ENCODE measurements at places on chromosomes 5 and 9. TPM values are rescaled to one million over a fixed set of nuclear protein-coding genes. Genes with fewer than 3 reads are reported as not detected.

GRCh38 chr5:38258319-38259061, at the start of gene EGFLAM:
TSS of gene EGFLAM (plus strand) at chr5:38258559. CDS start at chr5:38258755, 196 bp downstream.
- DNase-seq: no peak

The BAAT gene
- total RNA-seq: 0.57 TPM

- DNase-seq: no peak
Measured at GRCh38 chr5:79075646-79076426, 6.3 kb downstream of the BHMT2 start.

- no peak for DNase-seq
Measured at GRCh38 chr9:11794984-11795383, 898.2 kb upstream of the TYRP1 start.

- peak; percentile 7 for DNase-seq
Measured at GRCh38 chr5:156934450-156935211, 28.4 kb downstream of the TIMD4 start.

DNA sequence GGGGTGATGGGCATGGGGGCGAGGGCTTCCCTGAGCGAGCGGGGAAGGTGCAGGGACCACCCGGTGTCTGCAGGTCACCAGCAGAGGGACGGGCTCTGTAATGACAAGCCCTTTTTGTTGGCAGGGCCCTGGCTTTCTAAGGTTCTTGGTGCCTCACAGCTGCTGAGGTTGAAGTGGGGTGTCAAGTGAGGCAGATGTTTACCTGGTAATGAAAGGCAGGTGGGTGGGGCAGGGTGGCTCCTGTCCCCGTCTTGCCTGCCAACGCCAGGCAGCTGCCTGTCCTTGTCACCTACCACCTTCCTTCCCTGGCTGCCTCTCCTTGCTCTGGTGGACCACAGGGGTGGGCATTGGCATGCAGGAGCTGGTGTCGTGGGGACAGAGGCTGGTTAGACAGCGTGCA, 41.0 kb upstream of the SEMA4D start:
- peak; percentile 8 for DNase-seq

- DNase-seq: no peak
Measured at GRCh38 chr5:173895401-173896165, 7.4 kb downstream of the CPEB4 start.

- peak; percentile 17 for DNase-seq
Measured at GRCh38 chr5:132464156-132464939, 26.2 kb downstream of the IRF1 start.

DNA sequence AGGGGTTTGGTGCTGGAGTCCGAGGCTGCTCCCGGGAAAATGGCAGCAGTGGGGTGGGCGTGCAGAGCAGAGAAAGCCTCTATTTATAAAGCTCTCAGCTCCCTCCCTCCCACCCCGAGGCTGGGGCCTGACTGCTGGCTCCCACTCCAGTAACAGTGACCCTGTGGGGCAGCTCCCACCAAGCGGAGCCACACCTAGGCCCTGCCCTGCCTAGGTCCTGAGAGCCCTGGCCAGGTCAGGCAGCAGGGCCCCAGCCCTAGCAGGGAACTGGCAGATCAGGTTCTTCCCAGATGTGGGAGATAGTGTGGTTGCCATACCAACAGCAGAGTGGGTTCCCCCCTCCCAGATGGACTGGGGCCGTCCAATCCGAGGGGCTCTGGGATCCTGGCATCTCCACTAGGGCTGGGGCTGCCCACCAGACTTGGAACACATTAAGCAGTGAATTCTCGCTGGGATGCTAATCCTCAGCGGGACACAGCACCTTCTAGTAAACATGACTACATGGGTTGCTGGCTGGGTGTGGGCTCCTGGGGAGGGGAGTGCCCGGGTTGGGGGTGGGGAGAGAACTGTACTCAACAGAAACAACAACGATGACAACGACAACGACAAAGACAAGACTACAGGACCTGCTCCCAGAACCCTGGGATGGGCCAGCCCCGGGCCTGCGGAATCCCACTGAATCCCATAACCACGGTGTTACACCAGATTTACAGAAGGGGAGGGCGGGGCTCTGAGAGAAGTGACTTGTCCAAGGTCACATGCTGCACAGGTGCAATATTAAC, 1.5 kb downstream of the SH3GLB2 start:
- peak; percentile 84 for DNase-seq

GRCh38 chr9:69086769-69087168, 51.2 kb downstream of the FXN start:
- peak; percentile 23 for DNase-seq

GRCh38 chr5:43514471-43514815, 505 bp downstream of the C5orf34 start:
- DNase-seq: no peak

- DNase-seq: no peak
Measured at GRCh38 chr9:1948541-1948940, 66.6 kb upstream of the SMARCA2 start.

The FBLL1 gene
- total RNA-seq: not detected

DNA sequence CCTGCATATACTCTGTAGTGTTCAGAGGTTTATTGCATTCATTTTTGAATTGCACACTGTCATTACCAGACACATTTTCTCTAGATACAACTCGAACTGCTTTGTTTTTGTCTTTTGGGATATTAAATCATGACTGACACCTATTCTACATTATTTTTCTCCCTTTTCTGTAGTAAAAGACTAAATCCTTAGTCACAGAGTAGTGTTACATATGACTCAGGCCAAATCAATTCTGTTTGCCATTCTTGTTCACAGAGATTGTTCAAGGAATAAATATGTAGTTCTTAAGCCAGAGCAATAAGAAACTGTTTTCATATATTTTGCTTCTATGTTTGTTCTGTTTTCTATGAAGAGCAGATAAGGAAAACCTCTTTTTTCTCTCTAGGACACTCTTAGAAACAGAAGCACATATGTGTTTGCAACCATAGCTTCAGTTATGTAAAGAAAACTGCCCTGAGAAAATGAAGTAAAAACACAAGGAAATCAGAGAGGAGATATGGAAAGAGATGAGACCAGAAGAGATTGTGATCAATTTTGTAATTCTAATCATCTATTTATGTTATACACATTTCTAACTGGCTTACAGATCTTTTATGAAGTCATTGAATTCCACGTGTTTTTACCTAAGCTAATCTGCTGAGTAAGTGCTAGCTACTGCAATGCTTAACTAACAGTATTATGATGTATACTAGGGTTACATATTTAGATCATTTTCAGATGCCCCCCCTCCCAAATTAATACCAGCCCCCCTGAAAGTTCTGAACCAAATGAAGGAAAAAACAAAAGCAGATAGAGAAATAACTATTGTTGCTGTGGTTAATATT, 1995.6 kb upstream of the CDH6 start:
- no peak for DNase-seq

The PCDHA7 gene
- not detected for total RNA-seq

DNA sequence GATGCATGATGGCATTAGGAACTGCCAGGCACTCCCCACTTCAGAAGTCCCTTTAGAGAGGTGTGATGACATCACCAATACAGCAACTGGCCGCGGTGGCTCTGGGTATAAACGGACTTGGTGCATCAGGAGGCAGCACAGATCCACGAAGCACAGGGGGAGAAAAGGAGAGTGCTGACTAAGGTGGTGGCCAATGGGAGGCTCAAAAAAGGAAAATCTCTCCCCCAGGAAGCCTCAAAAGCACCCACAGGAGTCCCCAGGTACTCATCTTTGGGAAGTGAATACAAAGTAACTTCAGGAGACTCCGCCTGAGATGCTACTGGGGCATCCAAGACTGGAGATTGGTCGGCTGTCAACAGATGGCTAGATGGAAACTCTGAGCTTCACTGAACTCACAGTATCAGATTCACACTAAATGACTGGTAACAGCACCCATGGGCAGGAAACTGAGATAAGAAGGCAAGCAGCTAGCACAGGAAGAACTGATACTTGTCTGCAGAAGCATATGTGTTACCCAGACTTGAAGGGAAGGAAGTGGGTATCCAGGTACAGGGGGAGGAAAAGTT, 7.6 kb downstream of the TTC39B start:
- no peak for DNase-seq

The REEP2 gene
- 0.03 TPM for total RNA-seq

GRCh38 chr9:128529191-128529590, 23.2 kb upstream of the SPTAN1 start:
- DNase-seq: no peak

DNA sequence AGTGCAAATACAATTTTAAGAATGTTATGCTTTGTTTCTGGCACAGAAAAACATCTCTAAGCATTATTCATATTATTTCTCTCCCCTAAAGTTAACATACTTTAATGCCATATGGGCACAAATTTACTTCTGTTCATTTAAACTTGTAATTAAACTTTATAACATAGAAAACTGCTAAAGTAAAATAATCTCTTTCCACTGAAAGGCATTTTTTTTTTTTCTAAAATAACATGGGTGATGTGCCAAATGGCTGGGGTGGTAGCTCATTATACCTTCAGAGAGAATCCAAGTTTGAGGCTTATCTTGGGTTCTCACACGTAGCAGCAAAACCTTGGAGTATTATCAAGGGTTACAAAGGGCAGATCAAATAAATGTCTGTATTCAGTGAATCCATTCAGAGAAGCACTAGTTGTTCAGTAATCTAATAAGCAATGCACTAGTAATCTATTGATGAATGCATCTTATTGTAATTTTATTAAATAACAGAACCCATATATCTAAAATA, 257.6 kb upstream of the POU5F2 start:
- no peak for DNase-seq

The ZDHHC12 gene
- total RNA-seq: 160 TPM

DNA sequence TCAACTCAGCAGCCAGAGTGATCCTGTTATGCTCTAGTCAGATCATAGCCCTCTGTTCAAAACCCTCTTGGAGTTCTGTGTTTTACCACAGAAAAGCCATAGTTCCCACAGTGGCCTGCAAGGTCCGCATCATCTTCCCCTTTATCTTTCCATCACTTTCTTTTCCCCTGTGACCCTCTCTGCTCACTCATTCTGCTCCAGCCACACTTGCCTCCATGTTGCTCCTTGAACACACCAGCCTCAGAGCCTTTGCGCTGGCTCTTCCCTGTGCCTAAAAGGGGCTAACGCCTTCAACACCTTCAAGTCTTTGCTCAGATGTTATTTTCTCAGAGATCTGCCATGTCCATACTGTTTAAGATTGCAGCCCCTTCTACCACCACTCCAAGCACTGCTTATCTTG, 26.3 kb downstream of the CSF2 start:
- DNase-seq: no peak

DNA sequence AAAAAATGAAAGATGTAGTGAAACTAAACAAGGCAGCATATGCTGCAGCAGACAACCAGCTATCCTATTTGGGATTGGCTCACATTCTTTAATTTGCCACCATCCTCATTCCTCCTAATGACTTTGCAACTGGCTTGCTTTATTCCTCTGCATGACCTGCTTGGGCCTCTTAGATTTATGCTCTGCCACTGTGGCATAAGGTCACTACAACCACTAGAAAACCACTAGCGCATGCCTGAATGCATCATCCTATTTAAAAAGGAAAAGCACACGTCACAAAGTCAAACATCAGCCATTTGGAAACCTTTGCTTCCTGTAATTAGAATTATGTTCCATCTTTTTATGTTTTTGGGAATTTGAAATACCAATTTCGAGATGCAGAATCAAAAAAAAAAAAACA, 40.8 kb upstream of the CCDC152 start:
- DNase-seq: no peak

GRCh38 chr5:148739023-148739422, 84.7 kb upstream of the HTR4 start:
- DNase-seq: no peak

DNA sequence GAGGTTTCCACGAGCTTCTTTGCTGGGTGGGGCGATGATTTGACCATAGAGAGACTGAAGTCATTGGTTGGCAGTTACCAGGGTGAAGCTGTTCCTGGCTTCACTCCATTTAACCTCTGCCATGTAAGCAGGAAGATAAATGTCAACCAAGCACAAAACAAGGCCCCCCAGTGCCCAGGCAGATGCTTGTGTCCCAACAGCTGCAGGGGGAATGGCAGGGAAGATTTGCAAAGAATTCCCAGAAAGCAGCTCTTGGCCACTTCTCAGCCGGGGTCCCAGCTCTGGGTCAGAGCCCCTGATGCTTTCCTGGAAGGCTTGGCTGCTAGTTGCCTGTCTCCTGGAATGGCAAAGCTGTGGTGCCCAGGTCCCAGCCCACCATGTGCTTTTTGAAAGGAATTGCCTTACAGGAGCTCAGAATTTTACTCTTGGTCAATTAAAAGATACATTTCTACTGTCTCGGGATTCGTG, 383.4 kb downstream of the ENC1 start:
- peak; percentile 51 for DNase-seq

DNA sequence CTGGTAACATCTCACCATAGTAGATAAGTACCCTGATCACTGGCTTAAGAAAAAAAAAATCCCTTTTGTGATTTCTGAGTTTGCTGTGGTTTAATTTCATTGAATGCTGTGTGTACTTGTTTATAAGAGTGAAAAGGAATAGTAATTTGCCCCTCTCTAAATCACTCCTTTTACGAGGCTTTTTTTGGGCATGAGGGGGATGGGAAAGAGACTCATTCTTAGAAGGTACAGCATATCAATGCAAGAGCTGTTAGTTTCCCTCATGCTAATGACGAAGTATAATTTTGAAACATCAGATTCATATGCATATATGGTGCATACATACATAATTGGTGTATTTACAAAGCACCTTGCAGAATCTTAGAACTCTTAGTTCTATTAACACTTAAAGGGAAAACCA, 2.4 kb upstream of the SLC44A1 start:
- DNase-seq: no peak

- no peak for DNase-seq
Measured at GRCh38 chr9:78351816-78352215, 54.9 kb downstream of the PSAT1 start.

DNA sequence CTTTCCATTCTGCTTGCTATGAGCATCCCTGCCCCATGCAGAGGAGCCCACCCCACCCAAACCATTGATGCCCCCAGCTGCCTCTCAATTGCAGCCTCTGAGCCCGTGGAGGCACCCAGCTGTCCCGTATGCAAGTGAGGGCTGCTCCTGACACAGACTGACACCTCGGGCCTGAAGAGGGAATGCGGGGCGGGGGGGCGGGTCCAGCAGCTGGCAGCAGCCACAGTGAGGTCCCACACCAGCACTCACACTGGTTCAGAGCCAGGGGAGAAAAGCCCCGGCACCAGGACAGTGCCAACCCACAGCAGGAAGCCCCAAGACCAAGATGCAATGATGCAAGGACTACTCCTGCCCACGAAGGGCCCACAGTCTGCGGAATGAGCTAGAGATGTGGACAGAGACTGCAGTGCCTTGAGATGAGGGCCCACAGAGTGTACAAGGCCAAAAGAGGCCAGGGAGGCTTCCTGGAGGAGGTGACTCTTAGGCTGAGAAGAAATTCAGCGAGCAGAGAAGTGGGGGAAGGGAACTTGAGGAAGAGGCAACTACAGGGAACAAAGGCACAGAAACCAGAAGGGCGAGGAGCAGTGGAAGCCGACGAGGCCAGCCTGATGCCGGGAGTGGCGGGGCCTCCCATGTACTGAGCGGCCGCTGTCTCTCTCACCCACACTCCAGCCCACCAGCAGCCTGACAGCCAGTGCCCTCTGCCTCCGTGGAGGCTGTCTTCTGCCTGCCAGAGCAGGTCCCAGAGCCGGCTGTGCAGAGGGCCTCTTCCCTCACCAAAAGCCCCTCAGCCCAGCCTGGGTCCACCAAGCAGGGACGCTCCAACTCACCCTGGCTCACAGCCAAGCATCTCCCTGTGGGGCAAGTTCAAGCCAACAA, 9.2 kb downstream of the EEIG1 start:
- peak; percentile 28 for DNase-seq

The CD14 gene
- total RNA-seq: 12.2 TPM

Data from HT-29 (cell line).